ENCODE measurements at places on chromosomes 7 and 10.

DNA sequence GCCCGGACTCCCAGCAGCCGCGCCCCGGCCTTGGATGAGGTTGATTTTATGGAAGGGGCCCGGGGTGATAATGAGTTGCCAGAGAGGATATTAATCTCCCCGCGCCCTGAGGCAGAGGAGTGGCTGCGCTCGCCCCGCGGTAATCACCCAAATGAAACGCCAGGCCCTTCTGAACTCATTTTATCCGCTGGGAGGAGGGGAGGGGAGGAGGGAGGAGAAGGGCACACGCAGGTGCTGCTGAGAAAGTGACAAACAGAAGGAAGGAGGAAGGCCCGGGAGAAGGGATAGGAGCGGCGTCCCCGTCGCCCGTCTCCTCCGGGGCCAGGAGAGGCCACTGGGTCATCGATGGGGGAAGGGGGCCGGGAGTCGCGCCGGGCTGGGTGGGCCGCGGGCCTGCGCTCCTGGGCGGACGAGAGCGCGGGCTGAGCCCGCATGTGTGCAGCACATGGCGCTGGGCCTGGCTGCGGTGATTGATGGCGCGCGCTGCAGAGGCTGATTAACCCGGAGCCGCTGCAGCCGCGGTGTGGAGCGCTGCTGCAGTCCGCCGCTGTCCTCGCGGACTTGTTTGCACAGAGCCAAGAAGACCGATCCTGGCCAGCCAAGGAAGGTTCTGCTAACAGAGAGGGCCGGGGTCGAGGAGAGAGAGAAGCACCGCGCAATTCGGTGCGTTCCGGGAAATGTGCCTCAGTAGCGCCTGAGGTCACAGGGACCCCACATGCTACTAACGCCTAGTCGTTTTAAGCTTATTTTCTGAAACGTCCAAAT lies 6.5 kb downstream of the MNX1 start:
- peak; percentile 50 for DNase-seq

DNA sequence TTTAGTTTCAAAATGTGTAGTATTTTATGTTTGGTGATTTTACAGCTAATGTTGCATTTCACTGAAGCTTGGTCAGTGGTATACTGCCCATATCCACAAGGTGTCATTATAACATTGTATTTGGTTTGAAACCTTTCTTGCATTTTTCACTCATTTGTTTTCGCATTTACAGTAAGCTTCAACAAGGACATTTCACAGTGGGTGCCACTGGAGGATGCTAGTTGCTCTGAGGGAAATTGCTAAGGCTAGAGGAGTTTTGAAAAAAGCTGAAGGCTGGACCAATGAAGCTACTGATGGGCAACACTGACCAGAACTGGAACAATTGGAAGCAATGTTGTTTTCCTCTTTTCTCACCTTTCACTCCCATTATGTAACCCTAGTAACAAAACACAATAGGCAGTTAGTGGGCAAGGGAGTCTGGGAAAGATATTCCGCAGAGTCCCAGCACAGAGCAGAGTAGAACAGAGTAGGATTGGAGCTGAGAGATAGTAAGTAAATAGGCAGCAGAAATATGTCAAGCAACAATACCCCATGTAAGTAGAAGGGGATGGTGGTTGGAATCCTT lies 23.6 kb upstream of the SRI start:
- no peak for DNase-seq

DNA sequence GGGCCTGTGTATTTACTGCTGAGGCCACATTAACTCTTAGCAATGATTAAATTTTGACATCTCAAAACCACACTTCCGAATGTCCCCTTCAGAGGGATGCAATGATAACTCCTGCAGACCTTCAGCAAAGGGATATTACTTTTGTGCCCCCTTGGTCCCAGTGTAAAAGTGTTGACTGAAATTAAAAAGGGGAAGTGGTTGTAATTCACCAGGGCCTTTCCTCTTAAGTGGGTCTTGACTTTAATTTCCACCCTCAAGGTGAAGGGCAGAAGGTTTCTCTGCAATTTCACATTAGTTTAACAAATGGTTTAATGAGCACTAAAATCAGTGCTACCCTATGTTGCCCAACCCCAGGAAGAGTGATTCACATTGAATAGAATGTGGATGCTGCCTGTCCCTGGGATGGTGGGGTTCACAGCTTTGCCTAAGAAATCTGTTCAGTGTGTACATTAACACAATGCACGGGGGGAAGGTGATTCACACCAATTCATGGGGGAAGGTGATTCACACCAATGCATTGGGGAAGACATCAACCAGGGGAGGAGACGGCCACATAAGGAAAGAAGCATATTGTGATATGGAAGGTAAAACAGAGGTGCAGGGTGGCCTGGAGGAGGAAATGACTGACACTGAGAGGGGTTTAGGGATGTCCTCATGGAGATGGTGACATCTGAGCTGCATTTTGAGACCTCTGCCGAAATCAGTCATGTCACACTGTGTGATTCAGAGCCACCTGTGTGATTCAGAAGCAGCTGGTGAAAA lies 19.4 kb upstream of the TNS3 start:
- DNase-seq: no peak

DNA sequence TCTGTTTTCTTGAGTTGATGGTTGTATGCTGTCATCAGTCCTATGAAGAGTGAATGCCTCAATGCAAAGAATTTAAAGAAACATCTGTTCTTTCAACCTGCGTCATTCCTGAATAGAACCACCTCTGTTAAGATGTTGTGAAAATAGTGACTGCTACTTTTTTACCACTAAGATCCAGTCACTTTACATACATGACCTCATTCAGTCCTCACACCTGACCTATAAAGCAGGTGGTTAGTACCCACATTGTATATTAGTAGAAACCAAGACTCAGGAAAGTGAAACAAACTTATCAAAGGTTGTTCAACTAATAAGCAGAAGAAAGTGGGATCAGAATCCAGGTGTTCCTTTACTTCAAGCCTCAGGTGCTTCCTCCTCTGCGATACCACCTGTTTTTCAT lies 64.8 kb downstream of the ITGB8 start:
- DNase-seq: no peak

DNA sequence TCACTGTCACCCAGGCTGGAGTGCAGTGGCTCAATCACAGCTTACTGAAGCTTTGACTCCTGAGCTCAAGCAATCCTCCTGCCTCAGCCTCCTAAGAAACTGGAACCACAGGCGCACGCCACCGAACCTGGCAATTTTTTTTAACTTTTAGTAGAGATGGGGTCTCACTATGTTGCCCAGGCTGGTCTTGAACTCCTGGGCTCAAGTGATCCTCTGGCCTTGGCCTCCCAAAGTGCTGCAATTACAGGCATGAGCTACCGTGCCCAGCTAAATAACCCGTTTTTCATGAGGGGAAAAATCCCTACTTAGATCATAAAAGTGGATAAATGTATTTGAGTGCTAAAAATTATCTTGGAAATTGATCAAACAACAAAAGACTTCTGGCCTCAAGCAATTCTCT lies 200.5 kb upstream of the IMMP2L start:
- DNase-seq: no peak

DNA sequence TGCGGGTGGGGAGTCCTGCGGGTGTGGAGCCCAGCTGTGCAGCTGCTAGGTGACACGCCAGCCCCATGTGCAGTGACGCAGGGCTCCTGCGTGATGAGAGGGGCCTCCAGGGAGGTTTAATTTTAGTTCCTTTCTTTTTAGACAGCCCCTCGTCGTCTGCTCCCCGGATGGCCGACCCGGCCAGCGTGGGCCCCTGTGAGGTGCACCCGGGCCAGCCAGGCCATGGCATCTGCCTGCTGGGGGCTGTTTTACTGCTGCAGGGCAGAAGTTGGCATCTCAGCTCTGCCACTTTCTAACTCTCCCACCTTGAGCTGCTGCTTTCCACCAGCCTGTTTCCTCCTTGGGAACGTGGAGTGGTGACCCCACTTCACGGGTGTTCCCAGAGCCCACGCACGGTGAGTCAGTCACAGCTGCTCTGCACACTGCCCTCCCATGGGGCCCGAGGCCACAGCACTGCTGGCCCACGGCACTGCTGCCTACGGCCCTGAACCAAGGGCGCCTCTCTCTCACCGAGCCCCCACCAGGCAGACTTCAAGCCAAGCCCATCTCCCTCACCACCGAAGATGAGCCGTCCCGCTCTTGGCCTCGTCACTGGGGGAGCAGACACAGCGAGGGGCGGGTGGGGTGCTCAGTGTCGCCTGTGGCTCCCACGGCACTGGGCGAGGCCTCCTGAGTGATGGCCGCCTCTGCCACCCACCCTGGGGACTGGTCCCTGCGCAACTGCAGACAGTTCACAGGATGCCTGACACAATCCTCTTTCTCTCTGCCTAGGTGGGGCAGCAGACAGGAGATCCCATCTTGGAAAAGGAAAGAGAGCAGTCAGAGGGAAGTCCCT lies 21.3 kb downstream of the CYP2W1 start:
- DNase-seq: no peak

GRCh38 chr7:5417106-5418071 lies 6.2 kb downstream of the TNRC18 start:
- no peak for DNase-seq

DNA sequence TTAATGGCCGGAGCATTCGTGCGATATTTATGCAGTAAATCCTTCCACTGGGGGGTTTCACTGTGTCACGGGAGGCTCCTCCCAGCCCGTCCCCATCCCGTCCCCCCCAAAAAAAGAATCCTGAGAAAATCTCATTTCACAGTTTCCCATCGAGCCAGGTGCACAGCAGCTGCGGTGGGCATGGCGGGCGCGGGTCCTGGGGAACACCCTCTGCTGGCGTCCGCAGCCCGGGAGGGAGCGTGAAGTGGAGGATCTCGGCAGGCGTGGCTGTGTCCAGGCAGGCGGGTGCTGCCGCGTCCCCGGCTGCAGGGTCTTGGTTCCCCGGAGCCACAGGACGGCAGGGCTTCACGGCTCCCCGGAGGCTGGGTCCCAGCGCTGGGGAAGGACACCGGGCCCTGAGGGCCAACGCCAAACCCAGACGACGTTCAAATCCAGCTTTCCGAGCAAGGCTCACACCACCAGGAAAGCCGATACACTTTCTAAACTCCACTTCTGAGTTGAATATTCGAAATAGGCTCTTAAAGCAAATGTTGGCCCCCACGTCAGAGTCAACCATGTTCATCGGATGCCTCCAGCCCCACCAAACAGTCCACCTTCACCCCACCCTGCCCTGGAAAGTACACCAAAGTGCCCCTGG lies 55.7 kb downstream of the PDGFA start:
- no peak for DNase-seq

GRCh38 chr7:43248961-43249822 lies 136.7 kb downstream of the HECW1 start:
- no peak for DNase-seq

GRCh38 chr7:6360841-6361240 lies 86.9 kb downstream of the DAGLB start:
- DNase-seq: no peak

GRCh38 chr10:120459185-120459584 lies 2.2 kb downstream of the PLPP4 start:
- no peak for DNase-seq

DNA sequence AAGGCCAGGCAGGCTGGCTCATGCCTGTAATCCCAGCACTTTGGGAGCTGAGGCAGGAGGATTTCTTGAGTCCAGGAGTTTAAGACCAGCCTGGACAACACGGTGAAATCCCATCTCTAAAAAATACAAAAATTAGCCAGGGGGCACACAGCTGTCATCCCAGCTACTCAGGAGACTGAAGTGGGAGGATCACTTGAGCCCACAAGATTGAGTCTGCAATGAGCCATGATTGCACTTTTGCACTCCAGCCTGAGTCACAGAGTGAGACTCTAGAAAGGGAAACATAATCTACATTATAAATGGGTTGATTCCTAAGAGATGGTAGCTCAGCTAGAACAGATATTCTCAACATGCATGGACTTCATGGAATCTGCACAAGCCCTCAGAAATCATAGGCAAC lies 6.3 kb upstream of the LIPF start:
- DNase-seq: no peak

GRCh38 chr10:122495406-122496340 lies 34.3 kb downstream of the HTRA1 start:
- no peak for DNase-seq

DNA sequence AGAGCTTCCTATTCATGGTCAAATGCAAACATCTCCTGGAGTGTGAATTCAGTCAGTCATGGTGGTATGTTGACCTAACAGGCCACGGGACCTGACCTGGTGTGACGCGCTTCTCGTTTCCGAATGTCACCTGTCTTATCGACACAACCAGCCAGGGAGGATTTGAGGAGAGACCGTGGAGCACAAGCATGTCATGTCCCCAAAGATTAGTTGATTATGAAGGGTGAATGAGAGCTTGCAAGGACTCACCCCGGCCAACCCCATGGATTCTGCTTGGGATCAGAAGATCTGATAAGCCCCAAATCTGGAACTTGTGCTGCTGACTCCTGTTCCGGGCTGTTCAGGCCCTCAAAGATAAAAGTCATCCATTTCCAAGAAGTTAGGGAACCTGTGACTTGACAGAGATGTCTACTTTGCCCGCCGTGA lies 10.5 kb downstream of the ADRA2A start:
- DNase-seq: peak; percentile 55

DNA sequence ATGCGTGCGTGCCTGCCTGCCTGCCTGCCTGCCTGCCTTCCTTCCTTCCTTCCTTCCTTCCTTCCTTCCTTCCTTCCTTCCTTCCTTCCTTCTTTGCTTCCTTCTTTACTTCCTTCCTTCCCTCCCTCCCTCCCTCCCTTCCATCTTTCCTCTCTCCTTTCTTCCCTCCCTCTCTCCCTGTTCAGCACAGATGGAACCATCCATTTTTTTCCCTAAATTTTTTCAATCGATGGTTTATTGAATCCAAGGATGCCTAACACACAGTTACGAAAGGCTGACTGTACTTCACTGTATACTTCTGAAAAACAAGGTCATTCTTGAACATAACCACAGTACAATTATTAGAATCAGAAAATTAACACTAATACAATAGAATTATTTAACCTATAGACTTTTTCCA lies 53.8 kb downstream of the ABCA13 start:
- DNase-seq: no peak

GRCh38 chr10:33155720-33156638 lies 178.5 kb downstream of the NRP1 start:
- no peak for DNase-seq

- DNase-seq: peak; percentile 36
Observed at GRCh38 chr10:78442836-78443550, 409.3 kb downstream of the RPS24 start.

GRCh38 chr10:102535481-102536147 lies 31.8 kb downstream of the SUFU start:
- peak; percentile 63 for DNase-seq

- DNase-seq: no peak
Observed at GRCh38 chr7:22154143-22154529, 202.8 kb downstream of the RAPGEF5 start.

DNA sequence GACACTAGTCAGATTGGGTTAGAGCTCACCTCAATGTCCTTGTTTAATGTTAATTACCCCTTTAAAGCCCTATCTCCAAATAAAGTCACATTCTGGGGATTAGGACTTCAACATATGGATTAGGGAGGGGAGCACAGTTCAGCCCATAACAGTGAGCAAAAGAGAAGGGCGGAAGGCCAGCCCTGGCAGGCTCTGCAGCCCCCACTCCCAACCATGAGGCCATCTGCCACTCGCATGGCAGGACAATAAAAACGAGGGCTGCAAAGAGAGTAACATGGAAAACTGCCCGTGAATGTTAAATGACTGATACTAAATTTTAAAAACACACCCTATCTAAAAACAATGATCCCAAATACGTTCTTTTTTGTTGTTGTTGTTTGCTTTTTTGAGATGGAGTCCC lies 38.7 kb downstream of the RGS10 start:
- no peak for DNase-seq

Measured in coronary artery (tissue), 2 donors.